ENCODE measurements at places on chromosomes 5 and 9.

- no peak for DNase-seq
Observed at GRCh38 chr5:6684075-6684474, 29.2 kb upstream of the TENT4A start.

GRCh38 chr9:100990605-100991381 lies 37.7 kb upstream of the PLPPR1 start:
- DNase-seq, result no peak

DNA sequence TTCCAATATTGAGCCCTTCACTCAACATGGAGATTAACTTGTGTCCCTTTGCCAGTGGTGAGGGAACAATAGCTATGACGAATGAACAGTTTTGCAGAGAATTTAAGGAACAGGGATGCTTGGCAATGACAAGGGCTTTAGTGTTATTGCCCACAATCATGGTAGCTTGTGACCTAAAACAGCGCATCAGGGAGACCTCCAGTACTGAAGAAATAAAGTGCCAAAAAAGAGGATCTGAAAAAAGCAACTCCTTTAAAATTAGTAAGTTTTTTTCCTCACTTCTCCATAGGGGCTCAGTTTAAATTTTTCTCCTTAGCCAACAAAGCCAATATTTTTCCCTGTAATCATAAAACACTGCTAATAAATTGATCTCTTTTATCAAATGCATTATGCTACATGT lies 41.8 kb upstream of the PAM start:
- DNase-seq, result no peak

DNA sequence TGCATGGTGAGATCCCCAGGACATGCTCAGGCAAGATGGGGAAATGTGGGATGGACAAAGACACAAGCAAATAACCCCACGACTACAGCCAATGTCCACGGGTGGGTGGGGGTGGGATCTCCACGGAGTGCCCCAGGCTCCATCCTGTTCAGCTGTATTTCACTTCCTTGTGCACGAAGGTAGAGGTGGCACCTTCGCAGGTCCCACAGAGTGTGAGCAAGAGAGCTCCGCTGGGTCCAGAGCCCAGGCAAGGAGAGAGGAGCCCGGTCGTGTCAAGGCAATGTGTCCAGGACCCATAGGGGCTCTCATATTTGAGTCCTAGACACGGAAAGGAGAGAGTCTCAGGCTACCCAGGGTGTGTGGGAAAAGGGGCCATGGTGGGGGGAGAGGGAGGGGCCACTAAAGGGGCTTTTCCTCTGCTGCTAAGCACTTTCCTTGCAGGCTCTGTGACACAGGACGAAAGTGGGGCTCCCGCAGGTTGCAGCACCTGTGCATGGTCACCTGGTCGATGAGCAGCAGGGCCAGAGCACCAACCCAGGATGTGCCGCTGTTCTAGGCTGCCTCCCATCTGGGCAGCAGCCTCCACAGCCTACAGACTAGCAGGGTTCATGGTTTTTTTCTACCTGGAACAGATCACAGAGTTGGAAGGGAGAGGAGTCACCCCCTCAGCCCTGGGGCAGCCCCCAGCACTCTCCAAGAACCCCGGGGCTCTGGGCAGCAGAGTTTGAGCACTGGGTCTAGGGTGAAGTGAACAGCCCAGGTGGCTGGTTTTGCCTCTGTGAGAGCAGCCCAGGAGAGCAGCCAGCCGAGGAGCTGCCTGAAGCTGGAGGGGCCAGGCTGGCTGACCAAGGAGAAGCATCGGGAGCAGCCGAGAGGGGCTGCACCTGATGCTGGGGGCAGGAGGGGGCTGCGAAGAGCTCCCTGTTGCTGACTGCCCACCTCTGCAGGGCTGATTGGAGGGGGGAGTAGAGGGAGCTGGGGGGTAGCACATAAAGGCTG lies 100.7 kb upstream of the MVB12B start:
- DNase-seq, result no peak

GRCh38 chr5:173829826-173830225 lies 58.3 kb upstream of the CPEB4 start:
- DNase-seq, result no peak

All from GM13977 (cell line).